ENCODE measurements at places on chromosomes 16 and 17.
A peak's percentile ranks its signal among the peaks of the same experiment; 100 is the strongest.

GRCh38 chr16:1160773-1161348 is 8.0 kb downstream of the CACNA1H start:
- DNase-seq = no peak

- DNase-seq = no peak
Measured at GRCh38 chr17:11840831-11841230, 156.4 kb downstream of the ZNF18 start.

DNA sequence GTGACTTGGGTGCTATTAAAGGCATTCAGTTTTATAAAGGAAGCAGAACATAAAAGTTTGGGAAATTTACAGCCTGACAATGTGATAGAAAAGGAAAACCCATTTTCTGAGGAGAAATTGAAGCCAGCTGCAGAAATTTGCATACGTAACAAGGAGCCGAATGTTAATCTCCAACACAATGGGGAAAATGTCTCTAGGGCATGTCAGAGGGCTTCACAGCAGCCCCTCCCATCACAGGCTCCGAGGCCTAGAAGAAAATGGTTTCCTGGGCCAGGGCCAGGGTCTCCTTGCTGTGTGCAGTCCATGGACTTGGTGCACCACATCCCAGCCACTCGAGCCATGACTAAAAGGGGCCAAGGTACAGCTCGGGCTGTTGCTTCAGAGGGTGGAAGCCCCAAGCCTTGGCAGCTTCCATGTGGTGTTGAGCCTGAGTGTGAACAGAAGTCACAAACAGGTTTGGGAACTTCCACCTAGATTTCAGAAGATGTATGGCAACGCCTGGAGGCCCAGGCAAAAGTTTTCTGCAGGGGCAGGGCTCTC is 23.9 kb upstream of the TOM1L1 start:
- DNase-seq = no peak

- no peak for DNase-seq
Measured at GRCh38 chr16:74770831-74771526, 3.6 kb downstream of the FA2H start.

- no peak for DNase-seq
Measured at GRCh38 chr17:59202320-59202719, 7.5 kb upstream of the SMG8 start.

DNA sequence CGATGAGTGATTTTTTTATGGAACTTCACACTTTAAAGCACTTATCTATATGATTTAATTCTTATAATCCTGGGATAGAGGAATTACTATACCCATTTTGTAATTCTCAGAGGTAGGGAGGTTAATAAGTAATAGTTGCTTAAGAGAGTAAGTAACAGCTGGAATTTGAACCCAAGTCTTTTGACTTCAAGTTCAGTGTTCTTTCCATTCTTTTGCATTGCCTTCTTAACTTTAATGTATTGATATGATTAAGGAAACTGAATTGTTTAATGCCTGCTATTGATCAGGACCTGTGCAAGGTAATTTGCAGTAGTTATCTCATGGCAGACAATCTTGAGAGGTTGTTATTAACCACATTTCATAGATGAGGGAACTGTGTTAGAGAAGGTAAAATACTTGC is 78.5 kb downstream of the TUBD1 start:
- no peak for DNase-seq

- DNase-seq = no peak
Measured at GRCh38 chr16:14013571-14014283, 57.4 kb upstream of the MRTFB start.

GRCh38 chr17:15031975-15032374 is 233.2 kb downstream of the PMP22 start:
- DNase-seq = no peak

DNA sequence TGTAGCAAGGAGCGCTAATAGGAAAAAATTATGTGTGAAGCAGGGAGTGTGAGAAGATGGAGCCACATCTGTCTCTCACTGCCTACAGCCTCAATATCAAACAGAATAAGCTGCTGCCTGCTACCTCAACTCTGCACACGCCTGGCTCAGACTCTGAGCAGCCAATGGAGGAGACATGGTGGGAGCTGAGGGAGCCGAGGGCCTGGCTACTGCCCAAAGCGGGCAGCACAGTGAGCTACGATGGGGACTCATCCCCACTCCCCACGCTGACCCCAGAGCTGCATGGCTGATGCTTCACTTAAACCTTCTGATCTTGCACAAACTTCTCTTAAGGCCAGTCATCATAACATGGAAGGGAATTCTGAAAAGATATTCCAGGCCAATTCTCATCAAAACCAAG is 11.1 kb upstream of the FLYWCH2 start:
- no peak for DNase-seq

DNA sequence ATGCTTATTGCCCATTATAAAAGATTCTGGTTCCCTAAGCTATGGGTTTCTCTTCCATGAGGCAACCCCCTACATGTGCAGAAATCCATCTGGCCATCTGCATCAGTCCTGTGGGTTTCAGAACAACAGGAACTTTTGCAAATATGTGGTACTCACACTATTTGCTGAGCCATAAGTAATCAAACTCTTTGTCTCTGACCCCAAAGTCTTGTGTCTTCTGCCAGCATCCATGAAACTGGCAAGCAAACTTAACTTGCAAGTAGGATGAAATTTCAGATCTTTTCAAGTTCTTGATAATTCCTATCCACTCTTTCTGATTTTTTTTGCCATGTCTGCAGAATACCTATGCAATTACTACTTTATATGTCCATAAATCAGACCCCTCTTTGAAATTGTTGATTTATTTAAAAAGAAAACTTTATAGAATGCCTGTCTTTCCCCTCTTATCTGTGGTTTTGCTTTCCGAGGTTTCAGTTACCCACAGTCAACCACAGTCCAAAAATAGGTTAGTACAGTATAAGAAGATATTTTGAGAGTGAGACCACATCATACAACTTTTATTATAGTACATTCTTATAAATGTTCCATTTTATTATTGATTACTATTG is 158.4 kb upstream of the IRX3 start:
- DNase-seq = no peak

DNA sequence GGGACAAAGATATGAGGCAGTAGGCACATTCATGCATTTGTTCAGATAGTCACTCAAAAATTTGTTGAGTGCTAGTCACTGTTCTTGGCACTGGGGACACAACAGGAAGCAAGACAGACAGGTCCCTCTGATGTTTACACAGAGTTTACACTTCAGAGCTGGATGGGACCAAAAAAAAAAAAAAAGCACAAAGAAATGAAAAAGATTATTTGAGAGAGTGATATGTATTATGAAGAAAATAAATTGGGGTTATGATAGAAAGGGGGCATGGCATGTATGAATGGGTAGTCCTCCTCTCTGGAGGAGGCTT is 3.5 kb upstream of the YPEL2 start:
- no peak for DNase-seq

DNA sequence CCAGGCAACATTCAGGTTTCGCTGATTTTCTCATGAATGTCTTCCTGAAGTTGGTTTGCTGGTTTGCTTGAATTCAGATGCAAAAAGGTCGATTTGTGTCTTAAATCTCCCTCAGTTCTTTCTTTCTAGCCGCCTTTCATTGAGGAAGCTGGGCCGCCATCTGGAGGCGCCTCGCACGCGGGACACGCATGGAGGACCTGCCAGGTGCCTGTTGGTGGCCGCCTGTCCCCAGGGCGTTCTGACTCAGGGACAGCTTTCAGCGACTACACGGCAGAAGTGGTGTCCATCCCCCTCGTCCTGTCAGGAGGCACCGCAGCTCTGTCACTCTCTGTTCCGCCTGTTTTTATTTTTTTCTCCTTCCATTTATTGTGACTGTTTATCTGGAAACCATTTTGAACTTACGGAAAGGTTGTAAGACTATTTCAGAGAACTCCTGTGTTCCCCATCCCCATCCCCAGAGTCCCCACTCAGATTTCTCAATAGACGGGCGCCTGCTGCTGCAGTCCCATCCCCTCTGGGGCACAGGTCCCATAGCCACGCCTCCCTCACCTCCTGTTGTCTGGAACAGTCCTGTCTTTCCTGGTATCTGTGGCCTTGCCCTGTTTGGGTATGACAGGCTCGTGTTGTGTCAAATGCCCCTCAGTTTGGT is 33.2 kb downstream of the COX4I1 start:
- DNase-seq = peak; percentile 78

GRCh38 chr16:22815863-22816262 is 1.9 kb downstream of the HS3ST2 start:
- no peak for DNase-seq

- no peak for DNase-seq
Measured at GRCh38 chr17:82366749-82367148, 4.8 kb upstream of the UTS2R start.

DNA sequence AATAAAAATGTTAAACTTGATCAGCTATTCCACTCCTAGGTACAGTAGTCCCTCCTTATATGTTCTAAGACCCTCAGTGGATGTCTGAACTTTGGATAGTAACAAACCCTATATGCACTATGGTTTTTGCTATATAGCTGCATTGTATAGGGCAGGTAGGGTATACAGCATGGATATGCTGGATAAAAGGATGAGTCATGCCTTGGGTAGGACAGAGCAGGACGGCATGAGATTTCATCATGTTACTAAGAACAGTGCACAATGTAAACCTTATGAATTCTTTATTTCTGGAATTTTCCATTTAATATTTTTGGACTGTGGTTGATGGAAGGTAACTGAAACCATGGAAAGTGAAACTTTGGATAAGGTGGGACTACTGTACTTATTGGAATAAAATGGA is 235.1 kb downstream of the CEP112 start:
- no peak for DNase-seq

- no peak for DNase-seq
Measured at GRCh38 chr17:1060991-1061390, 64.1 kb downstream of the TIMM22 start.

DNA sequence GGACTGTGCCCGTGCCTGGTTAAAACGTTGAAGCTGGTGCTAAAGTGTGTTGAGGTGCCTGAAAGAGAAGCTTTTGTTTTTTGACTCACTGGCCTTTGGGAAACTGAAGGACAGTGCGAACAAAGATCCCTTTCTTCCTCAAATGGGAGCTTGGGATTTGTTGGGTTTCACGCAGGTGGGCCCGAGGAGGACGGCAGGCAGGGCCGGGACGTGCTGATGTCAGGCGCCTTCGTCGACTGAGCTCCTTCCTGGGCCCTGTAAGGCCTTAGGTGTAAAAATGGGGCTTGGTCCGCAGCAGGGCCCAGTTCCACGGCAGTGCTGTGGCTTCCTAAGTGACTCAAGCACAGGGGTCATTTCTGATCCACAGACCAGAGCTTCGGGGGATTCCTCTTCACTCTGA is 106.9 kb downstream of the BANP start:
- DNase-seq = no peak

DNA sequence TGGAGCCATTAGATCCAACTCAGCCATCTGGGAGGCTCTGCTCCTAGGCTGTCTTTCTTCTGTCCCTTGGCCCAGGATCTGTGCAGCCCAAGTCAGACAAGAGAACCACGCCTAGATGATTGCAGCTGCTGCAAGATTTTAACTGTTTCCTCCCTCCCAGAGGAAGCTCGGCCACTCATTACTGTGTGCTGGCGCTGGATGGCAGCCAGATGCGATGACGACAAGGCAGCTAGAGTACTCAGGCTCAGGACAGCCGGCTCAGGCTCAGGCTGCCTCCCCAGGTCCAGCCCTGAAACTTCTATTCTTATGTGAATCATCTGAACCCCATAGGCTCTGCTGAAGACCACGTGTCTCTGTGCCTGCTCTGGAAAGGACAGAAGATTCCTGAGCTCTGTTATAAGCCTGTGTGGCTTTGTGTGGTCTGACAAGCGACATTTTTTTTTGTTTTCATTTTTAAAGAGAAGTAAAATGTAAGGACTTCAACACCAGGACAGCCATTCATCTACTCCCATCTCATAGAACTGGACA is 32.1 kb upstream of the FBXW10B start:
- DNase-seq = no peak

DNA sequence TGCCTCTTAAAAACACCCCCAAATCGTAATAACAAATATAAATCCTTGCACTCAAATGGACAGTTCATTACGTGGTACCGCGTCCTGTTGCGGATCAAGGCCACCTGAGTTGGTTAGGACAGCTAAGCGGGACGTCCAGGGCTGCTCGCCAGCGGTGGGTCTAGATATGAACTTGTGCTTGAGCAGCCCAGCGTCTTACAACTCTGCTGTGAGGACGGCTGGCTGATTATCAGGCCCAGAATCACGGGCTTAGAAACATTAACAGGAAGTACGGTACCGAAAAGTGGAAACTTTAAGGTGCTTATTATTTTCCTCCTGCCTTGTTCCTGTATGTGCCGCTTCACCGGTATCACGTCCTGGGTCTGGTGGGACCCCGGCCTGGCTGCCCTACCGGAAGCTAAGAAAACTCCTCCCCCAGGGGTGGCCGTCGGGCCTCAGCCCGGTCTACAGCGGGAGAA is 832 bp upstream of the SRRM2 start:
- peak; percentile 86 for DNase-seq

DNA sequence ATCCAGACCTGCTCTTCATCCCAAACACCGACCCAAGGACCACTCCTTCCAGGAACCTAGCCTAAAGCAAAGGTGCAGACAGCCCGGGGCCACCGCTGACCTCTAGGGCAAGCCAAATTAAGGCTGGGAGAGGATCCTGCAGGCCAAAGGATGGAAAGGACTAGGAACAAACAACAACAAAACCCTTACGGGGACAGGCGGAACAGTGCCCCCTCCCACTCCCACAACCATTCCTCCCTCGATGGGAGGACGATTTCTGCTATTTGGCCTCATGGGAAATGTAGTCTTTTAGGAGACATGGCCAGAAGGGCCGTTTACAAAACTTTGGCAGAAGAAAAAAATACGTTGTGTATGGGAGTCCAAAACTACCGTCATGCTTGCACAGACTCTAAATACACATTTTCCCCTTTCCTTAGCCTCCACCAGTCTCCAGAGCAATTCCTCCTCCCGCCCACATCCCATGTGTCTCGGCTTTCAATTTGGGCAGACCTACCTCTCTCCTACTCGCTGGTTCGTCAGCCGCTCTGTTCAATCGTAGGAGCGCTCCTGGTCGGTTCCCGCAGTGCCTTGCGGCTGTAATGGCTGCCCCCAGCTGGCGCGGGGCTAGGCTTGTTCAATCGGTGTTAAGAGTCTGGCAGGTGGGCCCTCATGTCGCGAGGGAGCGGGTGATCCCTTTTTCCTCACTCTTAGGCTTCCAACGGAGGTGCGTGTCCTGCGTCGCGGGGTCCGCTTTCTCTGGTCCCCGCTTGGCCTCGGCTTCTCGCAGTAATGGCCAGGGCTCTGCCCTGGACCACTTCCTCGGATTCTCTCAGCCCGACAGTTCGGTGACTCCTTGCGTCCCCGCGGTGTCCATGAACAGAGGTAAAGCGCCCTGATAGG is at the start of gene ERAL1:
Gene ERAL1 (plus strand): TSS at position 560 of the 879 bp plus-strand sequence. CDS start 19 bp downstream, at position 579.
- peak; percentile 90 for DNase-seq

GRCh38 chr17:50177476-50177875 is 11.7 kb downstream of the SGCA start:
- no peak for DNase-seq
